ENCODE measurements at places on chromosomes 7 and 10.
A peak's percentile ranks its signal among the peaks of the same experiment; 100 is the strongest.

DNA sequence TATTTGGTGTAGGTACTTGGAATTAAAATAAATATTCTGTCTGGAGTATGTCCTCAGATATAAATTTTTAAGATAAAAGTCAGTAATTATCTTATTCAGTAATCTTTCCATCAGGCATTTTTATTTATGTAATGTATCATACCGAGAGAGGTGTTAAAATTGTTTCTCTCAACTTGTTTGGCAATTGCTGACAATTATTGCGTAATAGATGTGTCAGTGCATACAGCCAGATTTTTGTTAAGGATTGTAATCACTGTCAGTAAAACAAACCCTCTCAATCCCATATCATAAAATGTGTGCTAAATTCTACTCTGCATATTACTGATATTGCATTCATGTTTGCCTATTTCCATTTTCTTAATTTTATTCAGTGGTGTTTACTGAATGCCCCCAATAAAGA lies 69.2 kb downstream of the CNTNAP2 start:
- no peak for DNase-seq

DNA sequence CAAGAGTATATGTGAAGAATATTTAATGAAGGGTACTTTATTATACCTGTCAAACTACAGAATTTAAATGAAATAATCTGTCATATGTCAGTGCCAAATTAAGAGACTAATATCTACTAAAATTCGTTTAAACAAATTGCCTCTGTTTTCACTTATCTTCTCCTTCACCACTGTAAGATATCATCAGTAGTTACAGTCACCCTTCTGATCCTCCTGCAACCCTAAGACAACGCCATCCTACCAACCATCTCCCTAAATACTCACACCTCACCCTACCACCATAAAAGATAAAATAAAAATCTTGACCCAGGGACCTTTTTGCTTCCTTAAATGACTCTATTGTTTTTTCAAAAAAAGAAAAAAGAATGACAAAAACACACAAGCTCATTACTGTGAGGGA lies 20.8 kb downstream of the EZH2 start:
- no peak for DNase-seq

DNA sequence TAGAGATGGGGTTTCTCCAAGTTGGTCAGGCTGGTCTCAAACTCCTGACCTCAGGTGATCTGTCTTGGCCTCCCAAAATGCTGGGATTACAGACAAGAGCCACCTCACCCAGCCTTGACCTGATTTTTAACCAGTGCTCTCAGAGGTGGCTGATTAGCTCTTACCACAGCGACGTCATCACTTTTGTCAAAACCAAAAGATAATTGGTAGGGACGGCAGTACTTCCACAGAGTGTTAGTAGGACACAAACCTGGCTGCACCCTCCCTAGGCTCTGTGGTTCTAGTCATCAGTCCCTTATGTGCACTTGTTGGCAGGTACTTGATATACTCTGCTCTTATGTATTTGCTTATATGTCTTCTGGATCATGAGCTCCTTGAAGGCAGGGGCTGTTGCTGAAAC lies 74.0 kb downstream of the GPR141 start:
- no peak for DNase-seq

DNA sequence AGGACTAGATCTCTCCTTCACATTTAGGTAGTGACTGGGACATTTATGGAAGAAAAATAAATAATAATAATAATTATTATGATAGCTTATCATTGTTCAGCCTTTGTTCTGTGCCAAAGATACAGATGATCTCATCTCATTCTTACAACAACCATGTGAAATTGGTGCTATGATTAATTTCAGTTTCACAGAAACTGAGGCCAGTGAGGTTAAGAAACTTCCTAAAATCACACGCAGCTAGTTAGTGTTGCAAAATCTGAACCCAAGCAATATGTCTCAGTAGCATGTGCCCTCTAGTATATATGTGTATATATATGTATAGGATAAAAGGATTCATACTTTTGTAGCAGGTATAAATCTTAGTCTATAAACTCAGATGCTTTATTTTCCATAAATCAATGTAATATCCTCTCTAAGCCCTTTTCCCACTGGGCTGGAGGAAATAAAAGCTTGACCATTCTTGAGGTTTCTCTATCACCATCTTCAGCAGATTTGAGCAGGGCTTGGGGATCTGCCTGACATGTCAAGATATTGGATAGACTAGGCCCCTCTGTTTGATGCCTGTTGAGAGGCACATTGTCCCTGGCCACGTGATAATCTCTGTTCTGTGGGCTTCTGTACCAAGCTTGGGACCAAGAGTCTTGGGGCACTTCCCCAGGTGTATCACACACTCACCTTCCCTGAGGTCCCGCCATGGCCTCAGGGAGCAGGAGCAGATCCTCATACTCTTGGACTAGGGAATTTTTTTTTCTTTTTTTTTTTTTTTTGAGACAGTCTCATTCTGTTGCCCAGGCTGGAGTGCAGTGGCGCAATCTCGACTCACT lies 172.6 kb upstream of the NRP1 start:
- DNase-seq = no peak

DNA sequence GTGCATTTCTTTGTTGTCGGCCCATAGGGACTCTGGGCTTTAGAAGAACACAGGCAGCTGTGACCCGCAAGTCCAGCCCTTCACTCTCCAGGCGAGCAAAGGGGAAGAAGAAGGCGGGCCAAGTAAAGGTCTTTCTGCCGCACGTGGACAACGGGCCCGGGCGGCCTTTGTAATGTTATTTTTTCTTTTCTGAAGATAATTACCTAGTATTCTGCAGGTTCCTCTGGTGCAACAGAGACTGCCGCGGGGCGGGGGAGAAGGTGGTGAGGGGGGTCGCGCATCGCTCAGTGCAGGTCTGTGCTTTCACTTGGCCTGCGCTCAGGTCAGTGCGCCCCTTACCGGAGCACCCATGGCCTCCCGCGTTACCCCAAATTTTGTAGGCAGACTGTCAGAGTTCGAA lies 7.1 kb upstream of the TBX20 start:
- peak; percentile 54 for DNase-seq

- no peak for DNase-seq
Observed at GRCh38 chr7:157046681-157047080, 36.2 kb upstream of the MNX1 start.

DNA sequence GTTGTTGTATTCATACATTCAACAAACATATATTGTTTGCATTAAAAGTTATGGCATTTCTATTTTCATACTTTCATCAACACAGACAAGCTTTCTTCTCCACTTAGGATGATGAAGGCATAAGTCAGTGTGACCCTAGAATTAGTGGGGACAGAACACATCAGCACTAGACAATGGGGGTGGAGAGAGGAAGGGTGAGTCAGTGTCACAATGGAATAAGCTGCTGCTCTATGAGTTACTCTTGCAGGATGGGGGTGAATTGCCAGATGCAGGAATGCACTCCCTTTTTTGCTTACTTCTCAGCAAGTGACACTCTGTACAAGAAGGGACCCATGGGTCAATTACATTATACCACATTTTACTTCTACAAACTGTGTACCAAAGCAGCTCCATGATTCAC lies 74.0 kb downstream of the DGKI start:
- no peak for DNase-seq
